ENCODE measurements at places on chromosomes 3 and 15.

DNA sequence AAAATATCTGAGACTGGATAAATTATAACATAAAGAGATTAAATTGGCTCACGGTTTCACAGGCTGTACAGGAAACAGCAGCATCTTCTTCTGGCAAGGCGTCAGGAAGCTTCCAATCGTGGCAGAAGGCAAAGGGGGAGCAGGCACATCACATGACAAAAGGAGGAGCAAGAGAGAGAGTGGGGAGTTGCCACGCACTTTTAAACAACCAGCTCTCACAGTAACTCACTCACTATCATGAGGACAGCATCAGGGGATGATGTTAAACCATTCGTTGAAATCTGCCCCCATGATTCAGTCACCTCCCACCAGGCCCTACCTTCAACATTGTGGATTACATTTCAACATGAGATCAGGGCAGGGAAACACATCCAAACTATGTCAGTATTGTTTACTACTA lies 114.5 kb upstream of the SPATA16 start:
- DNase-seq = no peak

DNA sequence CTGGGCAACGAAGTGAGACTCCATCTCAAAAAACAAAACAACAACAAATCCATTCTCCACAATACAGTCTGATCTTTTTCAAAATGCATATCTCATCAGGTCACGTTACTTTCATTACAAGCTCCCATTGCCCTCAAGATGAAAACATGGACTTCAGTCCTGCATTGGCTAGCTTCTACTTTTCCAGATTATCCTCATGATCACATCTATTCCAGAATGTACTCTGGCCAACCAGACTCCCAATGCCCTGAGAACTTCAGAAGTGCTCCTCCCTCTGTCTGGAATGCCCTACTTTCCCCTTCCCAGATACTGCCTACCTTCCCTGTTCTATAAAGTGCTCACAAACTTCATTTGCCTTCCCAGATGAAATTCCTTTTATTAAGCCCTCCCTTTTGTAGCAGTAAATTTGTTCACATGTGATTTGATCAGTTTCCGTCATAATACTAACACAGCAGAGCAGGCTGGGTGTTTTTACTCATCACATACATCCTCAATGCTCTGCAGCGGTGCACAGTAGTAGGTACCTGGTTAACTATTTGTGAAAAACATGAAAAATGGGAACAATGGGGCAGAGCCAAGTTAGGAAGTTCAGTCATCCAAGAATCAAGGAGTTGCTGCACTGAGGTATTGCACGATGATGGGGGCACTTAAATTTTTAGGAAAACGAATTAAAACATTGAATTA lies 5.3 kb downstream of the RPL22L1 start:
- DNase-seq = no peak

- no peak for DNase-seq
Observed at GRCh38 chr3:197458179-197458707, 97.5 kb downstream of the BDH1 start.

DNA sequence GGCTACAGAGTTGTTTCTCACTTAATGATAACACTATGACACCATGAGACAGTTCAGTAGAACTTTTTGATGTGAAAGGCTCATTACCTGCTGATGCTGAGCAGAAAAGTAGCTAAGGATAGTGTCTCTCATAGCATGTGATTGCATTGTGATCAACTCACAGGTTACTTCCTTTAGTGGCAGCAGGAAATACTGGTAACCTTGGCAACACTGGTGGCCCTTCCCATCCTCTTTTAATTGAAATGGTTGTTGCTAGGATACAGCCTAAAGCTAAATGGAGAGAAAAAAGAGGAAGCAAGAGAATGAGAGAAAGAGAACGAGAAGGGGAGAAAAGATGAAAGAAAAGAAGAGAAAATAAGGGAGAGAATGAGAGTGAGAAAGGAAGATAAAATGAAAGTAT lies 204.7 kb upstream of the GAP43 start:
- DNase-seq = no peak

DNA sequence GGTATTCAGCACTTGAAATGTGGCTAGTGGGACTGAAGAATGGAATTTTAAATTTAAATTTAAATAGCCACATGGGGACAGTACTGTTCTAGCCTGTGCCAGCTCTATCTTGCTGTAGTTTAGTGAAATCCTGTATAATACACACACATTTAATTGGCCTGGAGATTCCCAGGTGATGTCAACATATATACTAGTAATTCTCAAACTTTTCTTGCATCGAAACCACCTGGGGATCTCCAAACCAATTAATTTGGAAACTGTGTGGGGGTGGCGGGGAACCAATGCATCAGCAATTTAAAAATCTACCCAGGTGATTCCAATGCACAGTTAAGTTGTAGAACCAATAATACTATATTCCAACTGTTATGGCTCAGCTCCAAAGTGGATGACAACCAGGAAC lies 228.9 kb upstream of the MRPL3 start:
- no peak for DNase-seq

- no peak for DNase-seq
Observed at GRCh38 chr3:1330107-1330506, 237.3 kb downstream of the CNTN6 start.

DNA sequence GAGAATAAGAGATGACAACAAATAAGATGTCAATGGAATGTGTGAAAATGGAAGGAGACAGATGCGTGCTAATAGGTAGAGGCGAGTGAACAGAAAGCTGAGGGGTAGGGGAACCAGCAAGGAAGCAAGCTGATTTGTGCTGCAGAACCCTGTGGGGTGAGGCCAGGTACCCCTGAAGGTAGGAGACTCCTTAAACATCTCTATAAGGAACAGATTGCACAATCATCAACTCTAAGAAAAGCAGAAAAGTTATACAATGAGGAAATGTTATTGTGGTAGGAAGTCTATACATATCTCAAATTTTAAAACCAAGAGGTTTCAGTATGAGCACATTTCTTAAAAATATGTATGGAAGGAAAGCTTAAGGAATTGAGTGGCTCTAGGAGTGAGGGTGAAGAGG lies 315.0 kb upstream of the TPM1 start:
- DNase-seq = no peak

DNA sequence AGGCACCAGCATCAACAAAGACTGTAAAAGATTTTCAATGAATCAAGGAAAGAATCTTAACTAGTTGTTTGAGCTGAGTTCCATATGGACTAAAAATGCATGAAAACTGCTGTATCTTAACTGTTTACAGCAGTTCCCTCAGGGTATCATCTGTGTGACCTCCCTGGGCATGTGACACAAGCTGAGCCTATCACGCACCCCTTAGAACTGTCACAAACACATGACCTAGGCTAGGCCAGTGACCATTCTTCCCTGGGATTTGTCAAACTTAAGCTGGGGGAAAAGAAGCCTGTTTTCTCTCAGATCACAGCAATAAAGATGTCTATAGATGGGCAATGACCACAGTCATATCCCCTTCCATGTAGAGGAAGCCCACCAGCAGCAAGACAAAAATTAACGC lies 35.7 kb downstream of the IGF2BP2 start:
- DNase-seq = no peak

- DNase-seq = no peak
Observed at GRCh38 chr15:85427286-85428028, 47.1 kb downstream of the AKAP13 start.

GRCh38 chr3:130255442-130255841 lies 90.0 kb upstream of the COL6A5 start:
- no peak for DNase-seq

DNA sequence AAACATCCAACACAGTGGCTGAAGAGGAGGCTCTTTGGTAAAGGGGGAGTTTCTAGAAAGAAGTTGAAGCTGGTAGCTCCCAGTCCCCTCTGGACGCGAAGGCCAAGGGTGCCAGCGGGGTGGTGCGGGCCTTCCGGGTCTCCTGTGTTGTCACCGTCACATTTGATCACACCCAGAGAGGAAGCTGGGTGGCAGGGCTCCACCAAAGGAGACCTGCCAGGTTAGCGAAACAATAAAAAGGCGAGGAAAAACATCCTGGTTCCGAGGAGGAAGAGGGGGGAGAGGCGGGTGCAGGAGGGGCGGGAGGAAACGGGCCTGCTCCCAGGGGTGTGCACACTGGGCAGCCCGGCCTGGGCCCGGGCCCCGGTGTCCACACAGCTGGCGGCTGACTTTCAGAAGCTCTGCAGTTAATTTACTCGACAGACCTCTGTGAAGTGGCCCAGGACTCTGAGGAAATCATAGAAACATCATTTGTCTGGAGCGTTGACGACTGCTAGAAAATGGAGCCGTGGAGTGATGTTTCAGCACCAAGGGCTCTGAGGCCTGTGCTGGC lies 12.1 kb downstream of the HEG1 start:
- DNase-seq = no peak

DNA sequence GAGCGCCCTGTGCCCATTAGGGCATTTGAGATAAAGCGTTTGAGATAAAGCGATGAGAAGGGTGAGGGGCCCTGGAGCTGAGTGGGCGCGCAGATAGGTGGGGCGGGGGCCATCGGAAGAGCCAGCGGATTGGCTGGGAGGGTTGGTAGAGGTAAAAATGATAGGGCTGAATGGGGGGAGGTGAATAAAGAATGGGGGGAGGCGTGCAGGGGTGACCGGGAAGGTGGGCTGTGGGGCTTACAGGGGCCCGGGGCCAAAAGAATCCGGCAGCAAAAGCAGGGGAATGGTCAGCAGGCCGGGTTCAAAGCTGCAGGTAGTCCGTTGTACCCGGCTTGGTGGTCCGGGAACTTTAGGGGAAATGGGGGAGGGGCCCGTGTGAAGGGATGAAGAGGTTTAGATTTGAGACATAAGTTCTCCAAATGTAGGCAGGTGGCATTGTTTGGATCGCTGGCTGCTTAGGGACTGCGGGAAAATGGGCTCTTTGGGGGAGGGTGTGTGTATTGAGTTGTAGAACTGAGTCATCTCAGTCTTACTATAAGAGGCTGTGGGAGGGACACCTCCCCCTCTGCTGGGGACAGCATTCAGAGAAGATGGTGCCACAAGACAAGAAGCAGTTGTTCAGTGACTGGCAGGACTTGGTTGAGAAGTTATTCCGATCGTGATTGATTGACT lies 610 bp downstream of the ARID3B start:
- peak; percentile 17 for DNase-seq

DNA sequence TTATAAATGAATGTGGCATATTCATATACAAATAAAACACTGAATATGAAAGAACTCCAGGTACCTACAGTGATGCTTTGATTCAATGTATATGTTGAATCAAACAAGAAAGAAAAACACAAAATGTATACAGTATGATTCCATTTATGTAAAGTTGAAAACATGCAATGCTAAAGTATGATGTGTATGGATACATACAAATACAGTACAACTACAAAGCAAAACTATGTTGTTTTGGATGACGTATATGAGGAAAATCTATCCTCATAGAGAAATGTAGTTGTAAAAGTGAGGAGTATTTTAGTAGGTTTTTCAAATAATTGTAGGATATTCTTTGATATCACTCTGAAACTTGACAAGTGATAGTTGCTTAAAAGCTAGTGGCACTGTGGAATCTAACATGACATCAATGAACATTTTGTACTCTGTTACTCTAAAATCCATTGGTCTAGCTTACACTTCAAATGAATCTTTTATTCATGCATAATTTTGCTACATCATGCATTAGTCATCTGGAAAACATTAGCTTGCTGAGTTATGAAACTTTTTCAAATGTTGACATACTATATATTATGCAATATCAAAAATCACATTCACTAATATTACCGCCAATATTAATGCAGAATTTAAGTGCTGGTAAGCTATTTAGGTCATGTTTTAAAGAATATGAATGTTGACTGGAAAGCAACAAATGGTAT lies 278.1 kb upstream of the CHRNA7 start:
- no peak for DNase-seq

DNA sequence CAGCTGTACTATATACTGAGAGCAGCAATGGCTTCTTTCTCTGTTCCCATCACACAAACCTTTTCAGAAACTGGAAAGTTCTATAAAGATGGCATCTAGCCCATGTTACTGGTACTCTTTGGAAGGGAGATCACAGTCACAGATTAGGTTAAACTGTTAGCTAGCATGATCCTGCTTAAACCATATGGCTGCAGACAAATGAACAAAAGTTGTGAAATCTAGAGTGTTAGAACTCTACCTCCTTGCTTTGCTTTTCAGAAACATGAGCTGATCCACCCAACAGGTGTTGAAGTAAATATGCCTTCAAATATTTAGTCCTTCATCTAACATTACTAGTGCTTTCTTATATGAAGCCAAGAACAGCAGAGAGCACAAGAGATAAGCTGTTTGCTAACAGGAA lies 102.6 kb downstream of the SNRK start:
- no peak for DNase-seq

DNA sequence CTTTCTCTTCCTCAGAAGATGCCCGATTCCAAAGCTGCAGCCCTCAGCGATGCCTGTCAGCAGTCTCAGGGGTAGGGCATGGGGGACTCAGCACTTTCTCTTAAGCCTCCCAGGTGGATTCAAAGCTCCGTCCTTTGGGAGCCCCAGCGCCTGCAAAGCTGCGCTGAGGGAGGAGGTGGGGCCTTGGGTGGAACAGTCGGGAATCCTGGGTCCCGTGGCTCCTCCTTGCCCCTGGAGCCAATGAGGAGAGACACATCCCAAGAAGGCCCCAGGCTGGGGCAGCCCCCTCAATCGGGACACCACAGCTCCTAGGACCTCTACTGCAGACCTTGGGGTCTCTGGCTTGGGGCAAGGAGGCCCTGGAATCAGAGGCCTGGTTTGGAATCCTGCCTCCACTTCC lies 227.5 kb upstream of the IGF1R start:
- DNase-seq = no peak

DNA sequence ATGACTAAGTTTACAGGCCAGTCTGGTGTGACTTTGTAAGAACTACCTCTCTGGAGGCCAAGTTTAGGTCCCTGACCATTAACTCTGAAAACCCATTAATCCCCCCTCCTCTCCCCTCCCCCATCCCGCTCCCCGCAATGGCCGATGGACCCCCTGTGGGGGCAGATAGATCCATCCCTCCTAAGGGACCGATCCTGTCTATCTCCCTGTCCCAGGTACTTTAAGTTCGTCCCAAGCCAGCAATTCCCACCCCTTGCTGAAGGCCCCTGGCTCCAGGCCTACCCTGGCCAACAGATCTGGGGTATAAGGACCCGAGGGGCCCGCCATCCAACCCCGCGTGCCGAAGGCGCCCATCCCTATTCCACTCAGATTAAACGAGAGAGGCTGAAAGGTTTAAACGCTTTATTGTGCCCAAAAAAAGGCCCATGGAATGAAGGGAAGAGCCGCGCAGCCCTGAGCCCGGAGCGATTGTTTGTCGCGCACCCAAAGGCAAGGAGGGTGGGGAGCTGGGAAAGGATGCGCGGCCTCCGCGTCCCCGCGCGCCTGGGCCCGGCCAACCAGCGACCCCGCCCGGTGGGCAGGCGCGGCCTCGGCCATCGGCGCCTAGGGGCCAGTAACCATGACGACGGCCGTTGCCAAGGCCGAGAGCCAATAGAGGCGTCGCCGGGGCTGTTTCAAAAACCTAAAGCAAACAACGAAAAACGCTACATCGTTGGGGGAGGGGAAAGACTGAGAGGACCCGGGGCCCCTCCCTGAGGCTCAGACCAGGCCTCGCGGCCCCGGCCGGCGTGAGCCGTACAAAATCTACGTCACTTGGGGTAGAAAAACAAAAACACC lies 35.9 kb downstream of the HMCES start:
- DNase-seq = no peak

- DNase-seq = no peak
Observed at GRCh38 chr3:150422907-150423306, 14.8 kb downstream of the TSC22D2 start.

Data from esophagus squamous epithelium (tissue), 5 donors.